ENCODE measurements at places on chromosomes 5 and 9.

GRCh38 chr5:63963080-63963735, 963 bp upstream of the HTR1A start:
- DNase-seq, result no peak

DNA sequence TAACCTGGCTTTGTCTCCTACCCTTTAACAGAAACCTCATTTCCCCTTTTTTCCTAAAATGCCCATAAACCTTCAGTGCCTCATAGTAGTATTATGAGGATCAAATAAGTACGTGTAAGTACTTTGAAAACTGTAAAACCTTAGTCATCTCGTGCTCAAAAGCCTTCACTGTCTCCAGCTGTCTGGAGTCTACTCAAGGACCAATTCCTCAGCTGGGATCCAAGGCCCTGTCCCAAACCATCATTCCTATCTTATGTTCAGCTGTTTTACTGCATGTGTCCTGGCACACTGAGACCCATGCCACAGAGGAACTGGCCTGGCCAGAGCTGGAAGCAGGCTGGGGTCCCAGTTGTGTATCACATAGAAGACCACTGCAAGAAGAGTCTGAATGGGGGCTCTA, 15.9 kb downstream of the ADAMTSL1 start:
- no peak for DNase-seq

DNA sequence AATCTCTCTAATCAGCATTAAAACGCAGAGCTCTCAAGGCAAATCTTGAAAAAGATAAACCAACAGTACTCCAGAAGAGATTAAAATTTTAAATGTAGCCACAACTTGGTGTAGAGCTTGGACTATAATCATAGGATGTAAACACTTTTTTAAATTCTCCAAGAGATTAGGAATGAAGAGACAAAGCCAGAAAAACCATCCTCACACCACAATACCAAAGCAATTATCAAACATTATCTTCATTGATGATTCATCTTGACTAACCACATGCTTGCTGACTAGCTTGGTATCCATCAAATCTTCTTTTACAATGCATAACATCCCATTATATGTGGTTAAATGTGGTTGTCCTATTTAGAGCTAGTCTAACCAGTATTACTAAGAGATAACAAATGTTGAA, 815.1 kb downstream of the TLE1 start:
- no peak for DNase-seq

- DNase-seq, result no peak
These were observed 54.0 kb upstream of the FGF10 start for GRCh38 chr5:44443172-44443571.

DNA sequence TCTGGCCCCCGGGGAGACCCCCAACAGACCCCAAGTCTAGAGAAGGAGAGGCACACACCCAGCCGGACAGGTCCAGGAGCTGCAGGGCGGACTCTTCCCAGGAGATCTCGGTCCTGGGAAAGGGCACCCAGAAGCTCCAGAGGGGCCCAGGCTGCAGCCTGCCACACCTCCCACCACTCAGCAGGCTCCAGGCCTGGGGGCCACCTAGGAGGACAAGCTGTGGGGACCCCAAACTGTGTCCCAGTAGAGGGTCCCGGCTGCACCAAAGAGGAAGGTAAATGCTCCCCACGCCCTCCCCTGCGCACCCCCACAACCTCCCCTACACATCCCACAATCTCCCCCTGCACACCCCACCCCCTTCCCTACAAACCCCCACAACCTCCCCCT, 48.5 kb downstream of the PLEKHG4B start:
- DNase-seq, result no peak

DNA sequence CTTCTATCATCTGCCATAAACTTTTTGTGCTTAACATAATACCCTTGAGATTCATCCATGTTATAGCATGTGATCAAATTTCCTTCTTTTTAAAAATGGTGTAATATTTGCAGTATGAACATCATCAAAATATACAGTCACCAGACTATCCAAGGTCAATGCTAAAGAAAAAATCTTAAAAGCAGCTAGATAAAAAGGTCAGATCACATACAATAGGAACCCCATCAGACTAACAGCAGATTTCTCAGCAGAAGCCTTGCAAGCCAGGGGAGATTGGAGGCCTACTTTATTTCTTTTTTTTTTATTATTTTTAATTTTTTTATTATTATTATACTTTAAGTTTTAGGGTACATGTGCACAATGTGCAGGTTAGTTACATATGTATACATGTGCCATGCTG, 37.2 kb downstream of the FAM170A start:
- DNase-seq, result no peak

DNA sequence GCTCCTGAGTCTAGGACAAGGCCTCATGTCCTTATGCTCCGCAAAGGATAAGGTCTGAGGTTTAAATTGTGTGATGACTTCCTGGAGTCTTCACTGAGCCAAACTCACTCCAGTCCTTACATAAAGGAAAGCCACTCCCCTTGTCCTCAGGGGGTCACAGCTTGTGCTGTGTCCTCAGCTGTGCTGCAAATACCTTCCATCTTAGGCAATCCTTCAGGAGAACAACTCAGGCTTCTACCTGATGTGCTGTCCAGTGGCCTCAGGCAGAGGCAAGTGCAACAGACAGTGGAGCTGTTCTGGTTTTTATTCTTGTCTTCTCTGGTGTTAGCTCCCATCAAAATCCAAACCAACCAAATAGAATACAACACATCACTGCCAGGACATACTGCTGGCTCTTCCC, 151.5 kb downstream of the TAF11L14 start:
- DNase-seq, result no peak

GRCh38 chr9:98128316-98128715, 9.3 kb upstream of the TRIM14 start:
- DNase-seq, result no peak

DNA sequence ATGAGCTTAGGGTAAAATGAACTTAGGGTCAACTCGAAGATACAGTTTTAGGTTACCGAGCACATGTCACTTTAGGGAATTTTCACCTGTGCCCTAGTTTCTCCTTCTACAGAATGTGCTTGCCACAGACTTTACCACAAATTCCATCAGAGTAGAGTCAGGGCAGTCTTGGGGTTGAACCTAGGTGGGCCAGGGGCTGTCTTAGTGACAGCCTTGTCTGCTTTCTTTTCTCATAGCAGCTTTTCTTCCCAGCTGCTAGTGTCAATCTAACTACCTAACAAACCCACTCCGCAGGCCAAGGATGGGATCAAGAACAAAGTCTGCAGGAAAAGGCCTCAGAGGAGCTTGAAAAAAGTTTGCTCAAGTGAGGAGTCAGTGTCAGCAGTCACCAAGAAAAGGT, 458.1 kb upstream of the CDH18 start:
- DNase-seq, result no peak

GRCh38 chr9:109441296-109441695, 56.8 kb downstream of the PTPN3 start:
- no peak for DNase-seq
